GM13977 (cell line): ENCODE measurements at places on chromosomes 1 and 21.

DNA sequence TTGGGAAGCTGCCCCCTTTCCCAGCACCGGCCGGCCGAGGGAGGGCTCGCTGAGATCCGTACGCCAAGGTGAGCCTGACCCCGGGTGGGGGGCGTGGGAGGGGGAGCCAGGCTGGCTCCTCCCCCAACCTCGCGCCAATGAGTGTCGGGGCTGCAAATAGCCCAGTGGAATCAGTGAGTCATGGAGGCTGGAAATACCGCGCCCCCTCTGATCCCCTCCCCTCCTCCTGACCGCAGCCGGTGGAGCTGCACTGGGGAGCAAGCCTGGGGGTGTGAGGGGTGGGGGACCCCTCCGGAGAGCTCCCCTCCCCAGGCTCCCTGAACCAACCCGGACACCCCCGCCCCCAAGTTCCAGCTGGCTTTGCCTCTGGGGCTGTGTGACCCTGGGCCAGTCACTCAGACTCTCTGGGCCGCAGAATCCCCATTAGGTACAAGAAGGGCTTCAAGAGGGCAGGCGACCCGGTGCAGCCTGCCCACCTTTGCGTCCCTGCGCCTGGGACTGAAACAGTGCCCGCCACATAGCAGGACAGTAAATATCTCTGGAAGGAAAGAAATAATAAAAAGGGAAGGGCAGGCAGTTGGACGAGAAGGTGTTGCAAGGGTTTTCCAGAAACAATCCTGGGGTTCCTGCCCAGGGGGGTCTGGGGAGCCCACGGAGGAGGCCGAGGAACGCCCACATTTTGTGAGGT is 4.5 kb downstream of the HSPB7 start:
- peak; percentile 76 for DNase-seq

DNA sequence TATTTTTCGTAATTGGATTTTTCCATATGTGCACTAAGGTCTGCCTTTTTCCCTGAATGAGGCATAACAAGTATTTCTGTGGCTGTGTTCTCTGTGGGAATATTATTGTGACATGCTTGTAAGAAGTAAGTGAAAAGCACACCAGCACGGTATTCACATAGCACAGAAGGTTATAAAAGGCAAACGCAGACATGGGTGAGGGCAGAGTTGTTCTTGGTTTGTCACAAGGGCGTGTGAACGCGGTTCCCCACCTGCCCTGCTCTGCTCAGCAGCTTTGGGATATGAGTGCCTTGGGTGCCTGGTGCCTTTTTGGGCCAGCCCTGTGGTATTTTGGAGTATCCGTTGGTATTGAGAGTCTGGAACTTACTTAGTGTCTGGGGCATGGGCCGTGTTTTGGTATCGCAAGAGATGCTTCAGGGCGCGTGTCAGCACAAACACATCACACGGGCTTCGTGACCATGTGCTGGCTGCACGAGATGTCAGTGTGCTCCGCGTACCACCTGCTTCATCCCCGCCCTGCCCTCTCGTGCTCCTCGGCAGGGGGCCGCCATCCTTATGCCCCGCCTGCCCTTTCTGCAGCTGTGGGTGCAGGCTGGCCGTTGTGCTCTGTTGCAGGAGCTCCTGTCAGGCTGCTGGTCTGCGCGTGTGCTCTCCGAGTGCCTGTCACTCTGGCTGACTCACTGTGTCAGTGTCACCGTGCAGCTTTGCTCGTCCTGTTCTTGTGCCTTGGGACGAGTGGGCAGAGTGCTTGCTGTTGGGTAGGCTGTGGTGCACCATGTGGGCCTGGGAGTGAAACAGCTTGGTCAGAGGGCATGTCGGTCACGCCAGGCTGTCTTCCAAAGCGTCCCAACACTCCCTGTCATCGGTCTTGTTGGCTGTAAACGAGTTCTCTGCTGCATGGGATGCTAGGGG is 15.0 kb downstream of the SKI start:
- DNase-seq: no peak

- DNase-seq: no peak
These were observed 3.8 kb downstream of the BCL9 start for GRCh38 chr1:147545133-147545532.

GRCh38 chr1:178021950-178022349 is 52.1 kb upstream of the SEC16B start:
- DNase-seq: no peak

GRCh38 chr21:36211660-36212512 is 55.3 kb downstream of the DOP1B start:
- no peak for DNase-seq

GRCh38 chr1:201610858-201611257 is 71.9 kb downstream of the NAV1 start:
- DNase-seq: no peak

- DNase-seq: peak; percentile 38
These were observed 1.3 kb downstream of the CRYZ start for GRCh38 chr1:74731399-74732052.

- DNase-seq: no peak
These were observed 34.9 kb downstream of the DEGS1 start for GRCh38 chr1:224217655-224218623.

DNA sequence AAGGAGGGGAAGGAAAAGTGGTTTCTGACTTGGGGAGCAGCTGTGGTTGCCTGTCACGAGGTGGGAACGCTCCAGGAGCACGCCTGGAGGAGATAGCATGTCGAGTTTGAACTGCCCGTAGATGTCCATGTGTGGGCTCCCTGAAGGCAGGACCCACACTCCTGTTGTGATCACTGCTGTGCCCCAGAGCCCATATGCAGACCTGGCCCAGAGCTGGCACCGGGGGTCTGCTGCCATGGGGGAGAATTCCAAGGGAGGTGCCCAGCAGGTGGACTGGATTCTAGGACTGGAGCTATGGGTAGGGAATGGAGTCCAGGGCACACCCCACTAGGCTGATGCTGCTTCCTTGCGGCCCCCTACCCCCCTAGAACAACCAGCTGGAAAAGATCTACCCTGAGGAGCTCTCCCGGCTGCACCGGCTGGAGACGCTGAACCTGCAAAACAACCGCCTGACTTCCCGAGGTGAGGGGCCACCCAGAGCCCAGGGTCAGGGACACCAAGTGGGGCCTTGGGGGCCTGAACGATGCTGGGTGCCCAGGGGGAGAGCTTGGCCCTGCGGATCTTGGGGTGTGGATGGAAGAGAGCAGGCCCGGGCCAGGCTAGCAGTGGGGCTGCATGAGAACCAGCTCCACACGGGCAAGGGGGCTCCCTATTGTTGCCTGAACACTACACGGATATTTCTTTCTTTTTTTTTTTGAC is 9.3 kb downstream of the PODN start:
- DNase-seq: no peak

GRCh38 chr1:64518692-64519481 is 49.0 kb downstream of the CACHD1 start:
- DNase-seq: no peak

- DNase-seq: no peak
These were observed 3.8 kb upstream of the BCAS2 start for GRCh38 chr1:114585231-114585630.

DNA sequence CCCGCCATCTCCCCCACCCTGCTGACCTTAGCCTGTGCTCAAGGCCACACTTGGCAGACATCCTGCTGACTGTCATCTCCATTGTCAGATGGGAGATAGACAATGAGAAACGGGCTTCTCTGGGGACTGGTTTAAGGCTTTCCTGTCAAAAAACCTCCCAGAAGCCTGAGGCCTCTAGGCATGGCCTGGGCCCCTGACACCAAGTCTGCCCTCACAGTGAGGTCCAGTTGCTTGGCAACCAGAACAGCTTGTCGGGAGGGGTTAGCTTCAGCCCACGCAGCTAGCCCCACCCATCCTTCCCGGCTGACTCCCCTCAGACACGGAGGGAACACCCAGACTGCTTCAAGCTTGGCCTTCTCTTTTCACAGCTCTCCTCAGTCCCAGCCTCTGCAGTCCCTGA is 11.0 kb downstream of the PLEKHA6 start:
- DNase-seq: no peak
